Activated naive CD4-positive, alpha-beta T cell (primary cell): ENCODE measurements at places on chromosomes 3 and 15.

- no peak for DNase-seq
Measured at GRCh38 chr15:90201130-90201943, at the start of gene SEMA4B. Gene SEMA4B (plus strand): TSS chr15:90201330. CDS start chr15:90201579, 249 bp downstream.

DNA sequence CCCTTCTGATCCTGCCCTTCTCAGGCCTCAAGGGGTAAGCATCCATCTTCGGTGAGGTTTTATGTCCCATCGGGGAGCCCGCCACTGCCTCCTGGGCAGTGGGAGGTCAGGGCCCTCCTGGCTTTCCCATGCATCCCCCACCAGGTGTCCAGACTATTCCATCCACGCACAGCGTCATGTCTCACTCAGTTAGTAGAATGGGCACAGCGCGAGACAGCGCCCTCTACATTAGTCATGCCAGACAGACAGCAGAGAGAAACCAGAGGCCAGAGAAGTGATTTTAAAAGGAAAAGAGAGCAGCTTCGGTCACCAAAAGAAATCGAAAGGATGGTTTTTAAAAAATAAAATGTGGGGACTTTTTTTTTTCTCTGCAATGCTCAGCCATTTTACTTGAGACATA is 49.8 kb downstream of the ZDHHC3 start:
- DNase-seq = no peak

GRCh38 chr3:20218215-20218614 is 32.2 kb upstream of the SGO1 start:
- DNase-seq = no peak

- no peak for DNase-seq
Measured at GRCh38 chr3:134802428-134803050, 7.5 kb downstream of the EPHB1 start.

DNA sequence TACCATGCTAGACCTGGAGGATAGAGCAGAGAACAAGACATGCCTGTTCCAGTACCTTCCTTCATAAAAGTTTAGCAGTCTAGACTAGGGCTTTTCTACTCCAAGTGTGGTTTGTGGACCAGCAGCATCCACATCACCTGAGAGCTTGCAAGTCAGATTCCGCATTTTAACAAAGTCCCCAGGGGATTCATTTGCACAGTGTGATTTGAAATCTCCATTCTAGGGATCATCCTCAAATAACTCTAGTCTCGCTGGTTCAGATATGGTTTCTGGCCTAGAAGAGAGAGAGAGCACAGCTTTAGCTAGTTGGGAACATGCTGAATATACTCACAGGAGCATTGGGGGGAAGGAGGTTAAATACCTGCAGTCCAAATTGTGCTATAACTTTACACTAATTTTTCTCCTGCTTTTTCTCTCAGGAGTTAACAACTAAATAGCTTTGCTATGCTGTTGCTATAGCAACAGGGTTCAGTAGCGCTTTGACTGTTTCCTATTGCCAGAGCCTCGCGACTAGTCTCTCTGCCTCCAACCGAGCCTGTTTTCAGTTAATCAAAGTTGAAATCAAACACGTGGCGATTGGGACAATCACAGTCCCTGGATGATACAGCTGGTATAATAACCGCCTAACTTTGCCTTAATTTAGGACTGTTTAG is 64.0 kb upstream of the RASGRF1 start:
- no peak for DNase-seq

- DNase-seq = no peak
Measured at GRCh38 chr15:48759921-48760320, 50.9 kb downstream of the CEP152 start.

GRCh38 chr15:73996939-73997338 is 2.4 kb downstream of the PML start:
- no peak for DNase-seq

DNA sequence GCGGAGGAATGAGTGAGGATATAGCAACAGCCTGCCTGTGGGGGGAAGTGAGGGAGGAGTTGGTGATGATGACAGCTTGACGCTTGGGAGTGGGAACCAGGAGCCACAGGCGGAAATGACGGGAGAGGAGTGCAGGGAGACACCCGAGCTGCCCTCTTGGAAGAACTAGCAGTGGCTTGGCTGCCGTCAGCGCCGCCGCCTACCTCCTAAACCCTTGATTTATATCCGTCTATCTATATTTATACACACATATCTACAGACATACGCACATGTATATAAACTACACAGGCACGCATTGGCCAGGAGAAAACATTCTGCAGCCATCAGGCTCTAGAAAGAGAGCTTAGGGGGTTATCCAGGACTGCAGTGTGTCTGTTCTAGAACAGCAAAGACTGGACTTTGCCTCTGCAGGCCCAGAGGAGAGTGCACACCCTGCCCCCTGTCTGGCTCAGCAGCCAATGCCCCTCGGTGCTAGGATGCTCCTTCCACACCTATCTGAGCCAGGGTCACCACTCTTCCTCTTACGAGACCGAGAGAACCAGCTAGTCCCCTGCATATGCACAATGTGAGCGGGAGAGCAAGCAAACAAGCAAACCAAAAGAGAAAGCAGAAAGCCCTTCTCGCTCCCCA is 45.3 kb upstream of the MAGEF1 start:
- DNase-seq = no peak

DNA sequence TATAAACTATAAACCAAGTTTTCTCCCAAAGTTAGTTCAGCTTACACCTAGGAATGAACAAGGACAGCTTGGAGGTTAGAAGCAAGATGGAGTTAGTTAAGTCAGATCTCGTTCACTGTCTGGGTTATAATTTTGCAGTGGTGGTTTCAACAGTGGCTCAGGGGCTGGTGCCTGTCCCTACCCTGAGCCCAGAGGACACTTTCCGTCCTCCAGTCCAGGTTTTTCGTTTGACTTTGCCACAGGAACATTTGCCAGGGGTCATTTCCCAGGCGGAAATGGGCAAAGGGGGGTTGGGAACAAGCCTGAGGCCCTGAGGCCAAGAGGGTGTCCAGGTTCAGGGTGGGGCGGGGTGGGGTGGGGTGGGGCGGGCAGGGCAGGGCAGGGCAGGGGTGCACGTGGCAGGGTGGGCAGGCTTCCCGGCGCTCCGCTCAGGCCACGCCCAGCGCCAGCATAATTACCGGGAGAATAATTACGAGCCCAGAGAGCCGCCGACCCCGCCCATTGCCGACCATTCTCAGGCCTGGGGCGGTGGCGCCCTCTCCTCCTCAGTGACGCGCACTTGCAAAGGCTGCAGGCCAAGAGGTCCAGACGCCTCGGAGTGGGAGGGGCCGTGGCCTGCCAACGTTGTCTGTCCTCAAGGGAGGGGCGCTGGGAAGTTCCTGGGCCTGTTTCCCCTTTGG is 70.4 kb downstream of the KLF13 start:
- DNase-seq = no peak

GRCh38 chr15:63487076-63487757 is 17.2 kb upstream of the USP3 start:
- peak; percentile 87 for DNase-seq

GRCh38 chr15:49023354-49023753 is 22.9 kb downstream of the SECISBP2L start:
- no peak for DNase-seq

DNA sequence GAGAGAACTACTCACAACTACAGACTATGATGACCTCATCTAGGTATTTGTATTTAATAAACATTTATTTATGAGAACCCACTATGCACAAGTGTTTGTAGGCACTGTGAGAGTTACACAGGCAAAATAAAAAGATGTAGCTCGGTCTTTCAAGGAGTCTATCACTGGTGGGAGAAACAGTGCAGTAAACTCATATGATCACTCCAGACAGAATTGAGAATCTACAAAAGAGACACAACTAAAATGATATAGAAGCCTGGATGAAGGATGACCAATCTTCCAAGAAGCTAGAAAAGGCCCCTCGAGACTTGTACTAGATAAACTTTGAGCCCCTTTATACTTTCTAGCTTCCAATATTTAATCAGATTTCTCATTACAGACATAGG is 70.2 kb upstream of the ZBTB20 start:
- no peak for DNase-seq

GRCh38 chr15:58087871-58088270 is 22.4 kb upstream of the ALDH1A2 start:
- DNase-seq = no peak
